ENCODE measurements at places on chromosomes 2 and 18.

GRCh38 chr2:101125808-101126207 lies 25.4 kb downstream of the TBC1D8 start:
- no peak for DNase-seq

GRCh38 chr18:2102022-2102421 lies 469.3 kb downstream of the METTL4 start:
- DNase-seq, result no peak

- DNase-seq, result no peak
These were observed 1.7 kb downstream of the WIPF1 start for GRCh38 chr2:174595891-174596397.

GRCh38 chr2:230981704-230982103 lies 14.2 kb upstream of the SPATA3 start:
- DNase-seq, result peak; percentile 31

- no peak for DNase-seq
These were observed 16.2 kb downstream of the IMPA2 start for GRCh38 chr18:11997466-11997865.

DNA sequence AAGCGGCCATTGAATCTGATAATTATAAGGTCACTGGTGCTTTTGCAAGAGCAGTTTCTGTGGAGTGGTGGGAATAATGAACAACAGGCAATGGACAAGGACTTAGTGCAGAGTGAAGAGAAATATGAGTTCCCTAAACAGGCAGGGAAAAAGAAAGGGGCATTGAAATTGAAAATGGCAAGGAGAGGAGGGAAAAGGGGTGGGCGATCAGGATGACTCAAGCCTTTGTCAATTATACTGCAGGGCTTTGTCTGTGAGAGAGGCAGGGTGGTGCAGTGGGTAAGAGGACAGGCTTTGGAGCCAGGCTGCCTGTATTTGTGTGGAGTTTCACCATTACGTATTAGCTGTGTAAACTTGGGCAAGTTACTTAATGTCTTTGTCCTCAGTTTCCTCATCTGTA lies 29.5 kb upstream of the PAIP2B start:
- no peak for DNase-seq

DNA sequence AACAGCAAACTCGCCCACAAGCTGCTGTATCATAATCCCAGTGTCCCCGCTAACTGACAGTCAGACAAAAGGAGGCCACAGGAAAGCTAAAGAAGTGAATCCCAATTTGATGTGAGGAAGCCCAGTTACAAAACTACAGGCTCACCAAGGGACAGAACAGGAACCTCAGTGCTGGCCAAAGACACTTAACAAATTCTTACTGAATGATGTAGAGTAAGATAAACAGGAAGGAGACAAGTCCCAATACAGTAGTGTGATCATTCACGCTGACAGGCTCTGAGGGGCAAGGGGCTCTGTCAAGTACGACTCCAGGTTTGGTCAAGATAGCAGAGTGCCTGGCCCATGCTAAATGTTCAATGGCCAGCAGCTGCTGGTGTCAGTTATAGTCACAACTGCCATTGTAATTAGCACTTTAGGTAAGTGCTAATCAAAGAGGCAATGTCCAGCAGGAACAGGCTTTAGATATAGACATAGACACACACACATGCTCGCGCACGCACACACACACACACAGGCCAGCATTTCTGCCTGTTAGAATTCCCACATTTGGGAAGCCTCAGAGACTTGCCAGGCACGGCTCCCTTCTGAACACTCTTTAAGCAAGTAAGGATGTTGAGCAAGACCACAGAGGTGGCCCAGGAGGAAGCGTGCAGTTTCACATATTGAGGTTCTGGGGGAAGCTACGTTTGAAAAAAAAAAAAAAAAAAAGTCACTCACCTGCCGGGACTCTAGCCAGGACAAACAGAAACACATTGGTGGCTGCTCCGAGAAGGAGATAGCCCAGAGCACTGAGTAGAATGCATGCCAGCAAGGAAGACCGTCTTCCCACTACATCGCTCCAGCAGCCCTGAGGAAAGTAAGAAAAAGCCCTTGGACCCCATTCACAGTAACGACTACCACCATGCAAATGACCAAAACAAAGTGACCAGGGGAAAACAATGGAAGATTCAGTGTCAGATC lies 35.4 kb upstream of the TMEM182 start:
- DNase-seq, result no peak

Measured in stimulated activated naive CD8-positive, alpha-beta T cell treated with anti-CD3 and anti-CD28 coated beads, Interleukin-15, Interleukin-2, amounts not matched to agents 100 U/mL and 50 U/mL, for 24 hours (primary cell).